ENCODE measurements at places on chromosomes 1 and 21.

DNA sequence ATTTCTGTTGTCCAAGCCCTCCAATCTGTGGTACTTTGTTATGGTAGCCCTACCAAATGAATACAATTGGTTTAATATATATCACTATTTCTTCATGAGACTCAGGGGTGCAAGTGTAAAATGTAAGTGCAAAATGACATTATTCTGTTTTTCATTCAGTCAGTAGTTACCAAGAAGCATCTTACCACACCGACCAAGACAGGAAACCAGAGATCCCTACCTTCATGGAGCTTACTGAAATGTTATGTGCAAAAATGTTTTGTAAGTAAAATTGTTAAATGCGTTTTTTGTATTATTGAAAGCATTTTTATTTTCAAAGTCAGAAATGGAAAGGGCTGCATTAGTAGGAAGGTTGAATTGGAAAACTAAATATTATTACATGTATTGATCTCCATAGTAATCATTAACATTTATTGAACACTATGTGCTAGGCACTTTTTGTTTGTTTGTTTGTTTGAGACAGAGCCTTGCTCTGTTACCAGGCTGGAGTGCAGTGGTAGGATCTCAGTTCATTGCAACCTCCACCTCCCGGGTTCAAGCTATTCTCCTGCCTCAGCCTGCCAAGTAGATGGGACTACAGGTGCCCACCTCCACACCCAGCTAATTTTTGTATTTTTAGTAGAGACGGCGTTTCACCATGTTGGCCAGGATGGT lies 166.8 kb downstream of the PTPRC start:
- no peak for DNase-seq

DNA sequence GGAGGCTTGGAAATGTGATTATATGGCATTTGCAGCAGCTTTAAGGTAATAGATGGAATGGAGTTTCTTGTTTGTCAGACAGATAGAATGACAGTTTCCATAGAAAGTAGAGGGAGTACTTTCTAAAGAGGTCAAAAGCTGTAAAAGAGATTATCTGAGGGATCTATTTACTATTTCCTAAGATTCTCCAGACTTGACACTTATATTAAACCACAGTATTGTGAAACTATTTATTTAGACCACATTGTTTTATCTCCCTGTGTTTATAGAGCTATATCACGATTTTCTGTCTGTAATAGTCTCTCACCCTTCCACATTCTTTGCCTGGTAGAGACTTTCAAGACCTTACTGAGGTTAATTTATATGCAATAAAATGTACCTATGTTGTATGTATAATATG lies 66.7 kb downstream of the MAN1A2 start:
- DNase-seq, result no peak

- DNase-seq, result no peak
Observed at GRCh38 chr1:28148880-28149195, 27.7 kb downstream of the PTAFR start.

GRCh38 chr1:117308311-117308916 lies 58.8 kb upstream of the MAN1A2 start:
- no peak for DNase-seq

GRCh38 chr21:32101277-32101676 lies 177.6 kb downstream of the MIS18A start:
- no peak for DNase-seq

GRCh38 chr1:1360506-1361169 lies 2.3 kb upstream of the MXRA8 start:
- DNase-seq, result no peak

- DNase-seq, result no peak
Observed at GRCh38 chr1:197521118-197521739, 253.2 kb downstream of the CRB1 start.

DNA sequence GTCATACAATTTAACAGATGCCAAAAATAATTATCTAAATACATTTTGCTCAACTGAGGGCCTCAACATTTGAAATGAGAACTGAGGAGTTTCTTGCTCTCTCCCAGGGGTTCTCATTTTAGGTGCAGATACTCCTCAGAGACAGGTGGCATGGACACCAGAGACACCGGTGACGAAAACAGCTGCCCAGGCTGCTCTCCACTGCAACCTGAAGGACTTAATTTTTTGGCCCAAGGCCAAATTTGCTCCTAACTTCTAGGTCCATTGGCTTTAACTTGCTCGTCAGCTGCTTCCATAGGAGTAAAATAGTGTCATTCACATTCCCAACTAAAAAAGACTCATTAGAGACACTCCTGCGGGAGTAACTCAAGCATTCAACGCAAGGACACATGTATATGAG lies 87.0 kb downstream of the NRIP1 start:
- no peak for DNase-seq

- DNase-seq, result no peak
Observed at GRCh38 chr1:230026572-230026971, 40.5 kb upstream of the GALNT2 start.

GRCh38 chr21:36511484-36512220 lies 31.7 kb upstream of the CLDN14 start:
- no peak for DNase-seq

- no peak for DNase-seq
Observed at GRCh38 chr1:46380508-46380907, 13.6 kb upstream of the FAAH start.

- DNase-seq, result no peak
Observed at GRCh38 chr1:40318476-40318875, 1.4 kb upstream of the COL9A2 start.

- peak; percentile 84 for DNase-seq
Observed at GRCh38 chr1:37477198-37477931, 3.0 kb downstream of the ZC3H12A start.

DNA sequence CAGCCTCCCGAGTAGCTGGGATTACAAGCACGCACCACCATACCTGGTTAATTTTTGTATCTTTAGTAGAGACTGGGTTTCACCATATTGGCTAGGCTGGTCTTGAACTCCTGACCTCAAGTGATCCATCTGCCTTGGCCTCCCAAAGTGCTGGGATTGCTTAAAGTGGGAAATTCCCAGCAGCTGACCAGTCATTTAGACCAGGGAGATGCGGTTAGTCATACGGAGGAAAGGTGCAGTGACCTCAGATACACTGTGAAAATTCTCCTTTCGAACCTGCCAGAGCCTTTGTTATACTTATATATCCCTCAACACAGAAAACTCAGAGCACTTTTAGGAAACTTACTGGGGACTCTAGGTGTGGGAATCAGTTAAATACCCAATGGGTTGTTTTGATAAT lies 39.6 kb downstream of the MAP10 start:
- DNase-seq, result no peak

DNA sequence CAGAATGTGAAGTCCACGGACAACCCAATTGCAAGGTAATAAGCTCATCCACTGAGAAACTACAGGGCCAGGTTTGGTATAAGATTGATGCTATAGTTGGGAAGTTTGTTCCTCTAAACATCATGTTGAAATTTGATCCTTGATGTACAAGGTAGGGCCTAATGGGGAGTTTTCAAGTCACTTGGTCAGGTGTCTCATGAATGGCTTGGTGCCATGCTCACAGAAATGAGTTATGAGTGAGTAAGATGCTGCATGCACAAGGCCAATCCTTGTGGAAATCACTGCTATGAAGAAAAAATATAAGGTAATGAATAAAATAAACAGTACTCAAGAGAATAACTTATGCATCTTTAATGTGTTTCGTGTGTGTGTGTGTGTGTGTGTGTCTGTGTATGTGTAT lies 1891.2 kb downstream of the NCAM2 start:
- DNase-seq, result no peak

GRCh38 chr1:161128591-161129420 lies 3.7 kb downstream of the DEDD start:
- no peak for DNase-seq

GRCh38 chr1:52192436-52192835 lies 50.5 kb downstream of the ZFYVE9 start:
- DNase-seq, result no peak

DNA sequence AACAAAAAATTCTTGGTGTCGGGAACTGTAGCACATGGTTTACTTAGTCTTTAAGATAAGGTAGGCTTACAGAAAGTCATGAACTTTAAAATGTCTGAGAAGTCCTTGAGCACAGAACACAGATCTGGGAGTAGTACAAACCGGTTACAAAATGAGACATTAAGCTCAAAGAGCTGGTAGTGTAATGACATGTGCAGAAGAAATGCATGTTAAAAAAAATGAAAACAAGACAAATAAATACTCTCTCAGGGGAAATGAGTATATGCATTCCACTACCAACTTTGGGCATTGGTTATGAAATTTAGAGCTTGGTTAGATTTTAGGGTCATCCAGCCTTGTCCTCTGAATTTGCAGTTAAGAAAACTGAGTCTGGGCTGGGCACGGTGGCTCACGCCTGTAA lies 91.5 kb upstream of the F3 start:
- no peak for DNase-seq

- no peak for DNase-seq
Observed at GRCh38 chr1:163094589-163094988, 25.4 kb downstream of the RGS4 start.

Data from stimulated activated CD4-positive, alpha-beta T cell treated with anti-CD3 and anti-CD28 coated beads, Interleukin-1b, Interleukin-23, amount 100 ng/mL, for 48 hours (primary cell).